ENCODE measurements at places on chromosomes 5 and 9.

- DNase-seq, result no peak
Measured at GRCh38 chr5:158344376-158344775, 485.4 kb upstream of the CLINT1 start.

- no peak for DNase-seq
Measured at GRCh38 chr9:113648586-113648985, 185.1 kb downstream of the RGS3 start.

DNA sequence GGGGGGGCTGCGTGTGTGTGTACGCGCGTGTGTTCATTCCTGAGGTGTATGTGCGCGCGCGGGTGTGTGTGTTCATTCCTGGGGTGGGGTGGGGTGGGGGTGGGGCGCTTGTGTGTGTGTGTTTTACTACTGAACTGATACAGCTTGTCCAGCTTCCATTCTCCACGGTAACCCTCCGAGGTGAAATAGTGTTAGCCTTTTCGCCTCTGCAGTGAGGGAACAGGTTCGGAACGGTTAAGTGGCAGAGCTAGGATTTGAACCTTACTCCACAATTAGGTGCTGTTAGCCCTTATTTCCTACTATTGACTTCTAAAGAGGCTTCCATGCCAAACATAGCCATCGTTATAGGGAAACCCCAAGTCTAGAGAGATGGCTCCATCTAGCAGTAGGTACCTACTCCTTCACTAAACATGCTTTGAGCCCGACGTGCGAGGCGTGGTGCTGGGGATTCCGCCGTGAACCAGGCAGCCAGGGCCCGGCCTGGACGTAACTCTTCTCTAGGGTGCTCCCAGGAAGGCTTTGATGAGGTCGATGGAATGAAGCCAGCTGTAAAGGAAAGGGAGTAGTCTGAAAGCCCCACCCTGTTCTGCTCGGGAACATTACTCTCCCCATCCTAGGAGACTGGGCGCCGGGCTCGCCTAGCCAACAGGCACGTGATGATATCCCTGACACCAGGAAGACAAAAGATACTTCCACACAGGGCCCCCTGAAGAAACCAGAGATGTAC, 782 bp upstream of the SKP1 start:
- no peak for DNase-seq

GRCh38 chr5:61306531-61307131, 25.4 kb upstream of the ZSWIM6 start:
- DNase-seq, result no peak

DNA sequence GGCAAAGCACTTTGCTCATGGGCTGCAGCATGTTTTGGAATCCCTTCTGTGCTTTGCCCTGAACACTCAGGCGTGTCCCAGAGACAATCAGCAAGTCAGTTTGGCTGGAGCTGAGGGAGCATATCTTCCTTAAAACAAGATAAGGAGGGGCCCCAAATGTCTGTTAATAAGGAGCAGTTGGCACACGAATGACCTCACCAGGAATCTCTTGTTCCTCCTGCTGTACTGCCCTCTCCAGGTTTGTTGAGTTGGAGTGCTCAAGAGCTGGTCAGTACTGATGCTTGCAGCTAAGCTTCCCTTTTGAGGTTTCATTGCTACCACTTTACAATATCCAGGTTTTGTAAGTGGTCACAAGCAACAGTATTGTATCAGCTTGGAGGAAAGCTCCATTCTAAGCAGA, 101.3 kb upstream of the EGFLAM start:
- no peak for DNase-seq

GRCh38 chr9:83330207-83331196, 207.7 kb downstream of the FRMD3 start:
- DNase-seq, result no peak

DNA sequence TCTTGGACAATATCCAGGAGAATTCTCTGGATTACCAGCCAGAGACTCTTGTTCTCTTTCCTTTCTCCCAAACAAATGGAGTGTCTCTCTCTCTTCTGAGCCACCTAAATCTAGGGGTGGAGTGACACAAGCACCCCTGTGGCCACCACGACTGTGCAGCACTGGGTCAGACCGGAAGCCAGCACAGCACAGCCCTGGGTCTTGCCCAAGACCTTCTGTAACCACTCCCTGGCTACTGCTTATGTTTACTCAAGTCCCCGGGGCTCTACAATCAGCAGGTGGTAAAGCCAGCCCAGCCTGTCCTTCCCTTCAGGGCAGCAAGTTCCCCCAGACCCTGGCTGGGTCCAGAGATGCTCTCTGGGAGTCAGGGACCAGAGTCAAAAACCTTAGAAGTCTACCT, 110.0 kb upstream of the TUT7 start:
- no peak for DNase-seq

DNA sequence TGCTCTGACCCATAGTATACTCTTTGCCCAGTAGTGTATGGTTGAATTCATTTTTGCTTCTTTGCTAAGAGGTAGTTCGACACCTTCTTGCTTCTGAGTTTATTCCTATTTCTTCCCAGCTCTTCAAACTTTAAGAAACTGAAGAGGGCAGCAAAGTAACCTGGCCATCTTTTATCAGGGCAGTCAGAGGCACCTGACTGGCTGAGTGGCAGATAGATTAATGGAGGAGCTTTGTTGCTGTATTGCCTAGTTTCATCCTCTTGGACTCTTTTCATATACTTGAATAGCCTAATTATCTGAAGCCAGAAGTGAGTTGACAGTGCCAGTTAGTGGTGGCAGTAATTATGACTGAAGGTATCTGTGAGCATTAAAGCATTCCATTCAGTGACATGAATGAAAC, 82.5 kb downstream of the UHRF2 start:
- DNase-seq, result no peak

DNA sequence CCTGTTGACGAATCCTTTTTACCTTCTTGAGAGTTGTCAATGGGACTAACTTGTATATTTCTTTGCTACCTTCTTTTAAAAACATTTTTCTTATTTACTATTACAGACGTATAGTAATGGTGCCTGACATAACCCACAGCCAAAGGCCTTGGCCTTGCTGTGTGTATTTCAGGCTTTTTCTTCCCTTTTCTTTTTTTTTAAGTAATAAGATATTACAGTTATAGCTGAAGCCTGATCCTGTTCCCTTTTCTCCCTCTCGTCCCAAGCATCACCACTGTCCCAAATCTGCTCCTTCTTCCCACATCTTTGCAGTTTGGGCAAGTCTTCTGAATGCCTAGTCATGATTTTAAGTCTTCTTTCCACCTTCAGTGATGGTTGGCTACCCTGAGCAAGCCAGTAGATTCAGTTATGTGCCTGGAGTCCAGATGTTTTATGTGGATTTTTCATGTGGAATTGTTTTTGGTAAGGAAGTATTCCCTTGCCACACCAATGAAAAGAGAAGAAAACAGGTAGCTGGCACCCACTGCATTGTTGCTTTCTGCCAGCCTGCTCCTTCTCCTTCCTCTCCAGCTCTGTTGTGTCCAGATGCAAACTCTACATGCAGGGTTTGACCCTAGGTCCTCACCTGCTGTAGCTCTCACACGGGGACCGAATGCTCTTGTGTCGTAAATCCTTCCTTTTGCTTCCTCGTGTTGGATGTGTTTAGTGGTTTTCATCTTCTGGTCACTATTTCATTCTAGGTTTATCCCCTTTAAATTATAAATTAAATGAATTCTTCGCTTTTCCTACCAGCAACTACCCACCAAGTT, 26.5 kb downstream of the ABL1 start:
- no peak for DNase-seq

- no peak for DNase-seq
Measured at GRCh38 chr5:38329132-38329715, 70.9 kb downstream of the EGFLAM start.

DNA sequence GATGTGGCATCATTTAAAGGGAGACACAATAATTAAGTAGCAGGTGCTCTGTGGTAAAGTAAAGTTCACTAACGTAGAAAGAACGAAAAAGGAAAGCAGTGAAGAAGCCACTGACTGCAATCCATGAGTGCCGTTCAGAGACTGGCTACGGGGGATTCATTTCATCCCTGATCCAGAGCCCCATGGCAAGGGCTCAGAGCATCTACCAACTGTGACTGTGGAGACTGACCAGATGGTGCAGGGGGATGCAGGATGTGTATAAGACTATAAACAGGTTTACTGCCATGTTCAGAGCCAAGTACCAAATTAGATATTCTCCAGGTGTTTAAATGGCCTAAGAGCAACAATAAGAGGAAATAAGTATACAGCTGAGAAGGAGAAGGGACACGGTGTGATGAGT, 47.7 kb downstream of the MARCHF11 start:
- no peak for DNase-seq

DNA sequence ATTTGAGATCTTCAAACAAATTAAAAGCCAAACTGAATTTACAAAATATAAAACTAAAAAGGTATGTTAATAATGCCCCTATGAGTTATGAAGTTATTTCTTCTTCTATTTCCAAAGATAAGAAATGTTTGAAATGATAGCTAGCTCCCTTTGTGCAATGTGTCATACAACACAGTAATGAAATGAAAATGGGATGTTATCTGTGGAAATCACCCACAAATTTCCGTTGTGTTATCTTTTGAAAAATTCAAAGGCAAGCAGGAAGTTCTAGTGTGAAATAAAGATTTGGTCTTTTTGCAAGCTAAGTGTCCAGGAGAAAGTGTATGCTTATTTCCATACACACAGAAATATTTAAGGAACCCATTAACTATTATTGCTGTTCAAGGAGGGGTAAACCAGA, 375.3 kb upstream of the PRR16 start:
- no peak for DNase-seq

DNA sequence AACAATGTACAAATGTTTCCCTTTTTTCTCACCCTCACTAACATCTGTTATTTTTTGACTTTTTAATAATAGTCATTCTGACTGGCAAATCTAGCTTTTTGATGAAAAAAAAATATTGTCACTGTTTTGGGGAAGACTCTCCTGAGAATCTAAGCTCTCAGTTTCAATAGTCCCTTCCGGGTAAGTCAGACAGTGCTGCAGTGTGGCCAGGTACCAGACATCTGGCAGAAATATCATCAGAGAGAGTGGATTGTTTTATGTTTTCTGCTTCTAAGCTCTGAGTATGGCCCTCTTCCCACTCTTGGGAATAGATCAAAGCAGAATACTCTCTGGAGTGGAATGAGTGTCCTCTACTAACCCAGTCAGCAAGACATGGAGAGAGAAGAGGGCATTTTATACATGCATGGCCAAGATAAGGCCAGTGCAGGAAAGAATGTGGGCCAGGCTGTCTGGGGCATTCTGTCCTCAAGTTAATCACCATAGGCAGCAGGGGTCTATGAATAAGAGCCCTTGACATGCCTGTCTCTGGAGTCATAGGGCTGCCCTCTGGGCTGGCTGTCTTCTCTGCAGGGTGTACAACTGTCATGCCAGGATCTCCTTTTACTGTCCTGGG, 38.5 kb upstream of the OR2S2 start:
- DNase-seq, result no peak

DNA sequence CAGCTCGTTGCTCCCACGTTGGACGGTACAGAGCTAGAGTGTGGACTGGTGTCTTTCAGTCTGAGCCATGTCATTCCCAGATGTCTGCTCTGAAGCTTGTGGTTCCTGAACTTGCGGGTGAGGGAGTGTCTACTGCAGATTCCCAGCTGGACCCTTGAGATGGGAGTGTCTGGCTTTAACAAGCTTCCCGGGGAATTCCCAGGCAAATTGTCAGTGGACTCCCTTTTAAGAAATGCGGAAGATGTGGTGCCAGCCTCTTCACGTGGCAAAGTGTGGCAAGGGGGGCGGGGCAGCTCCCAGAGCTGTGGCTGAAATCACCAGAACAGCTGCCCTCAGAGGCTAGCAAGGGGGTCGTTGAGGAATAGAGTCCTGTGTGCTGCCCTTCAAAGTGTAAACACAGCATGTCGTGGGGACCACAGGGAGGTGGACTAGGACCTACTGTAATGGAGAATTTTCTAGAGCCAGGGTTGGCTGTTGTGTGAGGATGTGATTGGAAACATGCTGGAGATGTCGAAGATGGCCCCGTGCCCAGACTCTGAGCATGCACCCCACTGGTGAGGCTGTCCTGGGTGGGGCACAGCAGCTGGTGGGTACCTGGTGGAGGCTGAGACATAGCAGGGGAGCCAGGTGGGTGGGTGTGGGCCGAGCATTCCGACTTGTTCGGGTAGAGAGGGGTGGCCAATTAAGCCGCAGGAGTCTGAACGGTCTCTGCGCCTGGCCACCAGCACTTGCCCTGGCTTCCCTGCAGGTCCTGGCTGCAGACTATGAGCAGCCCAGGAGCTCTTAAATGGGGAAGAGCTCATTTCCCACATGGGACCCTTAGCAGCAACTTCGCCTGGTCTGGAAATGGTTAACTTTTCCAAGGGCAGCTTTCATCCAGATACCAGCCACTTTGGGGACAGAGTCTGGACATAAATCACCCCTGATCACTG, 37.4 kb downstream of the PRRX2 start:
- no peak for DNase-seq
